ENCODE measurements at places on chromosomes 3 and 15.

- DNase-seq = no peak
These were observed 264.5 kb upstream of the RASGRP1 start for GRCh38 chr15:38829086-38829485.

- no peak for DNase-seq
These were observed 84.4 kb downstream of the DNAJB8 start for GRCh38 chr3:128382221-128382807.

DNA sequence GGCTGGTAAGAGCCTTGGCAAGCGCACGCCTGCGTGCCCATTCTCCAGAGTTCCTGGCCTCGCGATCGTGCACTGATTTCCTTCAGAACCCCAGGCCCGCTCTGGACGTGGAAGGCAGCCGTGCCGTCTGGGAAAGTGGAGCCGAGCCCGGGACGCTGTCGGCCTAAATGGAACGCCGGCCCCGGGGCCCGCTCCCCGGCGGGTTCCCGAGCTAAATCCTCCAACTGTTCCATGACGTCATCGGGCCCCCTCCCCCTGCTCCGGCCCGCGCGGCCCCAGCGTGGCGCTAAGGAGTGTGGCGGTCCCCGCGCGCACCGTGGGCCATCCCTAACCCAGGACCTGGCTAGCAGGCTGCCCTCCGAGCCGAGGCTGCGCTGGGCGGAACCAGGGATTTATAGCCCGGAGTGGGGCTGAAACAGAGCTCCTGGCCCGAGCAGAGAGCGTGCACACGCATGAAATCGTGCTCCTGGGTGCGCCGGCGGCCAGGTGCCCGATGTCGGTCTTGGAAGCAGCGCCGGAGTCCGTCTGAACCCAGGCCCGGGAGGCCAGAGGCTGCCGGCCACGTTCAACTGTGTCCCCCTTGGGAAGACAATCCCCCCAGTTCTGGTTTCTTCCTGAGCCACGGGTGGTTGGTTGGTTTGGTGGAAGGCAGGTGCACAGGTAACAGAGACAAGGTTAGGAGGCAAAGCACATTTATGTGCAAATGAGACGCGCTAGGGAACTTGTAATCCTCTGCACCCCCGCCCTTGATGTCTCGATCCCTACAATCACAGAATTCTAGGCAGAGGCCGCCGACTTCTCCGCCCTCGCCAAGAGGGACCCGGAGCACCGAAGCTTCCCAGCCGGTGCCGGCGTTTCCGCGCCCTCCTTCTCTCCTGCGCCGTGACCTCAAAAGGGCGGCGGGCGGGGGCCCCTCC, 84.9 kb upstream of the ETV5 start:
- DNase-seq = no peak

- no peak for DNase-seq
These were observed 59.4 kb upstream of the IMPG2 start for GRCh38 chr3:101379658-101380376.

- DNase-seq = no peak
These were observed 1.0 kb upstream of the HTR3D start for GRCh38 chr3:184030536-184030935.

DNA sequence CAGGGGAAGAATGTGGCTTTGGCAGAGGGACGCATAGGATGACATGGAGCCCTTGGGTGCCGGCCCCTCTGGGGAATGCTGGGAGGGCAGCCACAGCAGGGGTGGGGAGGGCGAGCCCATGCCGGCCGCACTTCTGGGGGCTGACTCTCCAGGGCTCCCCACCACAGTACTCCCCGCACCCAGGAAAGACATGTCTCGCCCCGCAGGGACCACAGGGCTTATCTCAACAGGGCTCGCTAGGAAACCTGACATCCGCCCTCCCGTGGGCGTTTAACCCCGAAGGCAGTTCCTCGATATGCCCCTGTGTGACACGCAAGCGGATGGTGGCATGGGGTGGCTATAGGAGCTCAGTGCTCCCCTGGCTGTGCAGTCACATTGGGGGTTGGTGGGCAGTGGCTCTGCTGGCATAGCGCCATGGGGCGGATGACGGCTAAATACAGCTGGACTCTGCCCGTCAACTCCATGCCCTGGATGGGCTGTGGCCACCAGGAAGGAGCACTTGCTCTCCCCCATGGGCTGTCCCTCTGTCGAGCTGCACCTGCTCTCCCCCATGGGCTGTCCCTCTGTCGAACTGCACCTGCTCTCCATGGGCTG, 141.4 kb downstream of the ADAMTS17 start:
- DNase-seq = no peak

- no peak for DNase-seq
These were observed 13.2 kb upstream of the TMEM158 start for GRCh38 chr3:45239254-45239653.

- no peak for DNase-seq
These were observed 34.8 kb upstream of the FILIP1L start for GRCh38 chr3:100149130-100149529.

GRCh38 chr15:85329561-85330422, 50.6 kb upstream of the AKAP13 start:
- DNase-seq = peak; percentile 27

GRCh38 chr3:60920519-60920918, 330.7 kb downstream of the FHIT start:
- no peak for DNase-seq

GRCh38 chr15:58189148-58189811, 51.1 kb downstream of the AQP9 start:
- no peak for DNase-seq

GRCh38 chr3:97996988-97997387, 24.8 kb upstream of the RIOX2 start:
- no peak for DNase-seq

DNA sequence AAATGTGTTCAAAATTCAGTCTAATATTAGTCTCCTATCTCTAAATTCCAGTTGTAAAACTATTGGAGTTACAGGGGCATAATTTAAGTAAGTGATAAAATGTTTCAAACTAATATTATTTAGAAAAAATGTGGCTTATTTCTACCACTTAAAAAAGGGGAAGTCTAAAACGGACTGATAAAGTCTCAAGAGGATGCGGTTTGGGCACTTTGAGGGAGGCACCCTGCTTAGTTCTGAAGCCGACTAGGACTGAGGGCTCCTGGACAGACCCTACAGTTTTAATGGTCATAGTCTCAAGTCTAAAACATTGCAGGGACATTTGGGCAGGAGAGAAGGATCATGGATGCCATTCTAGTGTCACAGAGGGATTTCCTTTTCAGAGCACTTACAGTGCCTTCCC, 566.3 kb downstream of the NR2F2 start:
- no peak for DNase-seq

DNA sequence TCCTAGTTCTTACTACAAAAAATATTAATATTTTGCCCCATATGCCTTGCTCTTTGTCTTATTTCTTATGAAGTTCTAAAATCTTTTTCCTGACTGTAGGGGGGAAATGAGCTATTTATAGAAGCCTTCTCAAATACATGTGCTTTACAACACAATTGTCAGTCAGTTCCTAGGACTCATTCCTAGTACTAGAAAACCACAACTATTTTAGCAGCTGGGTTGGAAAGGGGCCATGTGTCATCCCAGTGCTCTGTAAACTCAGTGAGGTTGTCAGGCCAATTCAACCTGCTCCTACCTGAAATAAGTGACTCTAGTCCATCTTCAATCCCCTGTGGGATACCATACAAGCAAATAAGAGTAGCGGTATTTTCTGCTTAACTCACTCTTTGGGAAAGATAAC, 153.8 kb downstream of the ULK4 start:
- no peak for DNase-seq

DNA sequence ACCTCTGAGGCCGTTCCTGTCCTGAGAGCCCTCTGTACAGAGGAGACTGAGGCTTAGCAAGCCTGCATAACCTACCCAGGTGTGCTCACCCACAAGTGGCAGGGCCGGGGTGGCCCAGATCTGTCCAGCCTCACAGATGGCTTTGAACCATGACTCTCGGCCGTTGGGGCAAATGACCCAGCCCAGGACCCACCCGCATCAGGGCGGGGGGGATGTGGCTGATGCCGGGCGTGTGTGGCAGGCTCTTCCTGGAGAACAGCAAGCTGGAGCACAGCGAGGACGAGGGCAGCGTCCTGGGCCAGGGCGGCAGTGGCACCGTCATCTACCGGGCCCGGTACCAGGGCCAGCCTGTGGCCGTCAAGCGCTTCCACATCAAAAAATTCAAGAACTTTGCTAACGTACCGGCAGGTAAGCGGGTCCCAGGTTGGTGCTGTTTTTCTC, 133.5 kb downstream of the LRRK1 start:
- DNase-seq = no peak

GRCh38 chr3:186182850-186183249, 74.0 kb upstream of the ETV5 start:
- no peak for DNase-seq

DNA sequence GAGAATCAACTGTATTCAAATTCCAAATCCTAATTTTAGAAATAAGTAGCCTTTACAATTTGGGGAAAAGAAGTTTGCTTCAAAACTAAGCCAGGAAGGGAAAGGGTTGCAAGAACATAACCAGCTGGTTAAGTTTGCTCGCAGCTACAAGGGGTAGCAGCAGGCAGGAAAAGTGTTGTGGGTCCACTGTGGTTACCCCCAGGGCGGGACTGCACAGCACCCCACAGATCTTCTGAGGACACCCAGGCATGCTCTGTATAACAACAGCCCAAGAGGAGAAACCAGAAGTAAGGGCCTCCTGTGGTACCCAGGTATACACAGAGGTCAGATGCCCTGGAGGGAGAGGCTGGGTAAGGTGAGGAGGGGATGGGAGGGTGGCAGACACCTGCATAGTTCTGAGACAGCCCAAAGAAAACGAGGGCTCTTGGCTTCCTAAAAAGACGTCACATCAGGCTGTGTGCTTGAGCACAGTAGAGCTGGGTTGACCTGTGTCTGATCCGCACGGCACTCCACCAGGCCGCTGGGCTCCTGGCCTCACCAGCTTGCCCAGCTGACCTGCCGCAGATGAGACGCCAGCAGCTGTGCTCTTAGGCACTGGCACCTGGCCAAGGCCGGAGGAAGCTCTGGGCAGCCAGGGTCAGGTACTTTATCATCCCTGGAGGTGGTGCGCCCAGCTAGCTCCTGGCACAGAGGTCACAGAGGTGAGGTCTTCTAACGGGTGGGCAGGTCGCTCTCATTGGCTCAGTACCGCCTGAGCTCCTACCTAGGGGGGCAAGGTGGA, 81.8 kb upstream of the SNRPA1 start:
- no peak for DNase-seq
